ENCODE measurements at places on chromosomes 7 and 10.

GRCh38 chr7:117979954-117980497 lies 106.8 kb upstream of the CTTNBP2 start:
- DNase-seq = no peak

DNA sequence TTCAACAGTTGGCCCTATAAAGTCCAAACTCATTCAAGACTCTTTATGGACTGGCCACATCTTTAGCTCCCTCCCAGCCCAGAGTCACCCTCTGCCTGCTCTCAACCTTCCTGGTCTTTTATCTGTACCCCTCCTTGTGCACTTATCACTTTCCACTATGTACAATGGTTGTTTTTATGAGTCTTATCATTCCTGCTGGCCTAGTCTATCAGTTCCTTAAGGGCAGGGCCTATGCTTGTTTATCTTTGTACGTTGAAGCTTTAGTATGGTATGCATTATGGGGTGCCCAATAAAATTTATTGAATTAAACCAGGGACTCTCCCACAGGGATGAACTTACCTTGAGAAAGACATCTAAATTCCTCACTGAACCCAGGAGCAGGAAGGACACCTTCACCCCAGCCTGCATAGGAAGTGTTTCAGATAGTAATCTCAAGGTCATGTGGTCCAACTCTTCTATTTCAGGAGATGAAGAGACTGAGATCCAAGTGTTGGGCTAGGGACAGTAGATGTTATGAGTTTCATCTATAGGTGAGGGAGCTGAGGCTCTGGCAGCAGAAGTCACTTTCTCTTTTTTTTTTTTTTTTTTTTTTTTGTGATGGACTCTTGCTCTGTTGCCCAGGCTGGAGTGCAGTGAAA lies 13.3 kb upstream of the PDCD4 start:
- DNase-seq = no peak

GRCh38 chr10:28986117-28986792 lies 302.6 kb upstream of the LYZL1 start:
- DNase-seq = no peak

- no peak for DNase-seq
Observed at GRCh38 chr10:31383810-31384588, 65.0 kb downstream of the ZEB1 start.

- no peak for DNase-seq
Observed at GRCh38 chr10:73183667-73184281, 15.9 kb downstream of the FAM149B1 start.

- no peak for DNase-seq
Observed at GRCh38 chr10:1182280-1183032, 126.3 kb downstream of the WDR37 start.

- DNase-seq = no peak
Observed at GRCh38 chr10:18472977-18473376, 178.4 kb downstream of the NSUN6 start.

DNA sequence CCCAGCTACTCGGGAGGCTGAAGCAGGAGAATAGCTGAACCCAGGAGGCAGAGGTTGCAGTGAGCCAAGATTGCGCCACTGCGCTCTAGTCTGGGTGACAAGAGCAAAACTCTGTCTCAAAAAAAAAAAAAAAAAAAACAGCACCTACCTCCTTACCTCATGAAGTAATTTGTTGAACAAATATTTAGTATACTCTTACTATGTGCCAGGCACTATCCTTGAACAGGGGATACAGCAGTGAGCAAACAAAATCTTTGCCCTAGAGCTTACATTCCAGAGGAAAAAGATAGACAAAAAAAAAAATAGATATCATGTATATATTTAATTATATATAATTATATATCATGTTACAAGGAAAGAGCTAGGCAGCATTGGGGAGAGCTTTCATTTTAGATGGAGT lies 36.4 kb upstream of the HERPUD2 start:
- no peak for DNase-seq

GRCh38 chr7:135499818-135500217 lies 10.1 kb downstream of the CNOT4 start:
- DNase-seq = no peak

DNA sequence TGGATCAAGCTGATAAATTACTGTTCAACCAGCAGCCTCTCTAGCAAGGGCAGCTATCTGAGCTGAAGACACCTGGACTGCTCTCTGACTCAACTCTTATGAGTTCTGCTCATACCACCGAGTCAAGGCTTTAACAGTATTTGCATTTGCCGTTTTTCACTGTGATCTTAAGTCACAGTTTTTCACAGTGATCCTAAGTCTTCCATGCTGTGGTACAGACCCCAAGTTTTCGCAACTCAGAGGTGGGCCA lies 31.3 kb downstream of the PIP4K2A start:
- DNase-seq = no peak

- no peak for DNase-seq
Observed at GRCh38 chr10:119284679-119285096, 77.3 kb downstream of the GRK5 start.

- no peak for DNase-seq
Observed at GRCh38 chr10:79023240-79024162, 45.3 kb upstream of the ZMIZ1 start.

DNA sequence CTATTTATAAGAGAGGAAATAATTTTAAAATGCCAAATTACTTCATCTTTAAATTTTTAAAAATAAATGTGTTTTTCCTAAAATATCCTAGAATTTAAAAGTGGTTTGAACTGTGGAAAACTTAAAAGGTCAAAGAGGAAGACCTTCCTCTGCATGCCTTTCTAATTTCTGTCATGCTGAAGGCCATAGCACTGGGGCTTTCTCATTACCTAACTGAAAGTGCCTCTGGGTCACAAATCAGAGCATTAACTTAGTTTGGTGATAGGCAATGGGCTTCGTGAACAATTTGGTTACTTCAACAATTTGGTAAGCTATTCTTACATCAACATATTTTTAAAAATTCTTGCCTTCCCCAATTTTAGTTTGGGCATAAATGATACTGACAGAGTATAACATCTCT lies 100.2 kb upstream of the SAMD8 start:
- DNase-seq = no peak

GRCh38 chr7:13933091-13933490 lies 56.4 kb downstream of the ETV1 start:
- no peak for DNase-seq

DNA sequence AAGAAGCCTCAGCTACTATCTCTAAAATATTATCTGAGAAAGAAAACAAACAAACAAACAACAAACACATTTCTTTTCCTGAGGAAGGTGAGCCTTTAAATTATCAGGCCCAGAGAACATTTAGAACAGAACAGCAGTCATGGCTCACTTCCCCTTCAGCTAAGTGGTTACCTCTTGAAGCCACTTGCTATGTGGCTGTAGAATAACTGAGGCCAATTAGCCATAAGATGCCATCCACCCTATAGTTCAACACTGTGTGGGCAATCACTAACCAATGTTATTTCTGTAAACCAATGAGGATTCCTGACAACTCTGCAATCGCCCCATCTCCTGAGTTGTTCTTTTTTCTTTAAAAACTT lies 3.7 kb upstream of the UPP1 start:
- no peak for DNase-seq

- no peak for DNase-seq
Observed at GRCh38 chr10:118107040-118107439, 60.3 kb upstream of the RAB11FIP2 start.

- DNase-seq = no peak
Observed at GRCh38 chr10:44818701-44819127, 92.4 kb upstream of the TMEM72 start.

DNA sequence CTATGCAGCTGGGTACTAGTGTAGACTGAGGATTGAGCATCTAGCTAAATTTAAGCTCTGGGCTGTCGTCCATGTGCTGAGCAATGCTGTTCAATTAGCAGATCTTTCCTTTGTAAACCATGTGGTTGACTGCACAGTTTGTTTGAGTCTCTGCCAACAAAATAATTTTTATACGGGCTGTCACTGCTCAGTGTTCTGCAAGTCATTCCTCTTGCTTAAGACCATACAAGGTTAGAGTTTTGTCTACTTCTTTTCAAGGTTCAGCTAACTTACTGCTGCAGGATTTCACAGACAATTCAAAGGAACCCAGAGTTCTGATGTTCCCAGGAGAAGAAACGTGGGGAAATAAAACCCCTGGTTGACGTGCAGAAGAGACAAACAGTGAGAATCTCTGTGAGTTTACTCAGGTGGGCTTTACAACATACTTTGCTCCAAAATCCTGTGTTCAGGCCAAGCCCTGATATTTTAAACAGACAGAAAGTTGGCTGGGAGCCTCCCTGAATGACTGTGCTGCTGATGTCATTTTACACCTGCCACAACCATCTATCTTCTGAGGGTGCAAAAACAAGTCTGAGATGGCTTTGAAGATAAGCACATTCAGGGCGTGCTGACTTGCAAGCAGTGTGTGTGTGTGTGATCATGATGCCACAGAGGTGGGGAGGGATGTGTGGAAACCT lies 177.1 kb upstream of the SVIL start:
- no peak for DNase-seq

DNA sequence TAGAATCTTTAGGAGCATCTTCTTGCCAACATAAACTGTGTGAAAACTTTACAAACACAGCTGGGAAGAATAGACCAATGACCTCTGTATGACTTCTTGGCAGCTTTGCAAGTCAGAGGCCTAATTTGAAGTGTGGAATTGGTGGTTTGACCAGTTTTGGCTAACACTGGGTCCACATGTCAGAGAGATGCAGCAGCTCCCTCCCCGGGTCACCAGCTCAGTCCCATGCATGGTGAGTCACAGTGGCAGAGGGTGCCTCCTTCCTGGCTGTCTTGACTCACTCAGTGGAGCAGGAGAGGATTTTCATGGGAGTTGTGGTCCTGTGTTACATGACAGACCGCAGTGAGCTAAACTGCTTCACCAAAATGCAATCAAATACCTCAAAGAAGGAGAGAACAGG lies 8.2 kb upstream of the STARD3NL start:
- no peak for DNase-seq

GRCh38 chr10:1472178-1472958 lies 265.0 kb downstream of the ADARB2 start:
- no peak for DNase-seq

- no peak for DNase-seq
Observed at GRCh38 chr7:156638443-156639077, 2.0 kb upstream of the RNF32 start.

DNA sequence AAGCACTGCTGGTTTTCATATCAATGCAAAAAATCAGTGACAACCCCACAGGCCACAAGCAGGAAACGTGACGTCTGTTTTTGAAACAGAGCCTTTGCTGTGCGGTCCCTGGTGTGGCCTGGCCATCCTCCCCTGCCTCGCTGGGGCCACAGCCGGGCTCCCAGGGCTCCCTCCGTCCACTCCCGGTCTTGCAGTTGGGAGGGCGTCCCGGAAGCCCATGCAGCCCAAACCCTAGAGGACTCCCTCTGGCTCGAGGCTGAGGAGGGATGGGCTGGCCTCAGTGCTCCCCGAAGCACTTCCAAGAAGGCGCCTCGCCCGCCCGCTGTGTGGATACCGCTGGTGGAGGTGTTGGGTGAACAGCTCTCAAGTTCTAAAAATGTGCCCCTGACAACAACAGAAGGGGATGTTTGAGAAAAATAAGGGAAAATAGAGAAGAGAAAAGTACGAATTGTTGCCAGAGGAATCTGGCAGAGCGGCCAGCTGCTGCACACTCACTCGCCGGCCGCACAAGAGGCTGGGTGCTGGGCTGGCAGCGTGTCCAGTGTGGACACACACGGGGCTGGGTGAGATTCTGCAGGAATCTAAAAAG lies 73.5 kb downstream of the ZRANB1 start:
- no peak for DNase-seq

DNA sequence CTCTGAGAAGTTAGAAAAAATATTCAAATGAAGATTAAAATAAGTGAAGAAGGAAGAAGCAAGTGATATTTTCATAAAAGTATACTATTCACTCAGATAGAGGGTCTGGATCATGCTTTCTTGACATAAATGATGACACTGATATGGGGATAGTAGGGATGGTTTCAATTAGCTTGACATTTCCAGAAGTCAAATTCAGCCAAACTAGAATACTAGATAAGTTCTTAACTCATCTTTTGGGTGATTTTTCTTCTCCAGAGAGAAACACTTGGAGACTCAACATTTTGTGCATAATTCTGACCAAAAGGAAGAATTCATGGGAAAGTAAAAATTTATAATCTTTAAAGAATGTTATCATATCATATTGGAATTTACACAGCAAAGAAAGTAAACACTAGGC lies 152.0 kb upstream of the LRGUK start:
- DNase-seq = no peak

- no peak for DNase-seq
Observed at GRCh38 chr7:30148951-30149459, 14.2 kb downstream of the MTURN start.

DNA sequence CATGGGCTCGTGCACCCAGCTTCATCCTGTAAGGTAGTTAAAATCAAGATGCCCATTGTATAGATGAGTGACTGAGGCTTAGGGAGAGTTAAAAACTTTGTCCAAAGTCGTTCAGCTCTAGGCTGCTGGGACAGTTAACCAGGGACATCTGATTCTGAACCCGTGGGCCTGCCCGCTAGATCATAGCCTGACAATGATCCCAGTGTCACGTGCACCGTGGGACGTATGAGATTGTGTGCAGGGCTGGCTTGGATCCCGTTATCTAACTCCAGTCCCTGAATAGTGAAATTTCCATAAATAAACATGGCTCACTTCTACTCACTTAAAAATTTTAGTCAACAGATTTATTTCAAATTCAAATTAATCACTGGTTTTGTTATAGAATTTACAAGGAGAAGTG lies 24.9 kb downstream of the C10orf120 start:
- DNase-seq = no peak

- no peak for DNase-seq
Observed at GRCh38 chr7:113968713-113969112, 49.9 kb upstream of the PPP1R3A start.

DNA sequence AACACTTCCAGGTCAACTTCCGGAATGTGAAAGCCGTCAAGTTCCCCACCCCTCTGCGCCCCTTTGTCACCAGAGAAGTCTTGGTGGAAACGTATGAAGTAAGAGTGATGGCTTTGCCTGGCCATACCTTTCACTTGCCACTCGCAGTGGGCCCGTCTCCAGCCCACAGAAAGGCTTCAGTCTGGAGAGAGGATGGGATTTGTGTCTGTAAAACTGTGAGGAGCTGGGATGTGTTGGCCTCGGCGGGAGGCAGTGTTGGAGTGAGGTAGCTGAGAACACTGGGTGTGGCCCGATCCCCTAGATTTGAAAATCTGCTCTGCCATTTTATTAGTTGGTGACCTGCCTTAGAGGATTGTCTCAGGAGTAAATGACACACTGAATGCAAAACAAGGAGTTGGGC lies 6.4 kb downstream of the ADCK2 start:
- no peak for DNase-seq

- no peak for DNase-seq
Observed at GRCh38 chr7:11175887-11176286, 202.2 kb downstream of the PHF14 start.

- DNase-seq = no peak
Observed at GRCh38 chr10:99276848-99277486, 41.3 kb upstream of the HPSE2 start.

GRCh38 chr10:131882151-131882550 lies 18.7 kb upstream of the PPP2R2D start:
- DNase-seq = no peak

DNA sequence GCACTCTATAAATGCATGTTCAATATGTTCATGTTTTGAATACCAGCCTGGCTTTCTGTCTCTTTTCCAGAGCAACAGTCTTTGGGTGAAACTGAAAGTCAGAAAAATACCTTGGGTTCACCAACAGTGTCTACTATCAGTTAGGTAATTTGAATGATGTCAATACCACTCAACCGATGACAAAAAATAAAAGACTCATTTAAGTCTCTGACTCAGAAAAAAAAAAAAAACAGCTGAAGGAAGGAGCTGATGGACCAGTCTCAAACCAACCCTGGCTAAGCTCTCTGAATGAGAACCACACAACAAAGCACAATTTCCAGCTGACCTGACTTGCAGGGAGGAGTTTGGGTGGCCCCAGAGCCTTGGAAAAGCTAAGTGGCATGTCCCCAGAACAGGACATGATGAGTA lies 42.5 kb downstream of the ABLIM1 start:
- DNase-seq = no peak

Measured in activated naive CD4-positive, alpha-beta T cell (primary cell).